Left hindlimb (tissue), 1 donor: ENCODE measurements at places on chromosomes 2 and 18.
A peak's percentile ranks its signal among the peaks of the same experiment; 100 is the strongest.

GRCh38 chr2:17101091-17101490 lies 417.1 kb downstream of the RAD51AP2 start:
- no peak for DNase-seq

DNA sequence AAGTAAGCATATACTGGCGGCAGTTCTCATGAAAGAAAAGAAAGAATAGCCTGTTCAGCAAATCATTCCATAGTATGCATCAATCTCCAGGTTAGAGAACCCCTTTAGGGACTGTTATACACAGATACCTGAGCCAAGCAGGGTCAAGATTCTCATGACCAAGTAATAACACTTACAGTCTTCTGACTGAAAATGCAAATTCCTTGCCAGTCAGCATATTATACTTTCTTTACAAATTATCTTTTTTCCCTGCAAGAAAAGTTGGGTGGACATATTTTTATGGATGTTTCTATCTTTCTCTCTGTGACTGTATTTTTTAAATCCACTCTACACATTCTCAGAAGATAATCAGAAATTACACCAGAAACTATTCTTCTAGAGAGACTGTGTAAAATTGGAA lies 120.4 kb upstream of the COL5A2 start:
- no peak for DNase-seq

DNA sequence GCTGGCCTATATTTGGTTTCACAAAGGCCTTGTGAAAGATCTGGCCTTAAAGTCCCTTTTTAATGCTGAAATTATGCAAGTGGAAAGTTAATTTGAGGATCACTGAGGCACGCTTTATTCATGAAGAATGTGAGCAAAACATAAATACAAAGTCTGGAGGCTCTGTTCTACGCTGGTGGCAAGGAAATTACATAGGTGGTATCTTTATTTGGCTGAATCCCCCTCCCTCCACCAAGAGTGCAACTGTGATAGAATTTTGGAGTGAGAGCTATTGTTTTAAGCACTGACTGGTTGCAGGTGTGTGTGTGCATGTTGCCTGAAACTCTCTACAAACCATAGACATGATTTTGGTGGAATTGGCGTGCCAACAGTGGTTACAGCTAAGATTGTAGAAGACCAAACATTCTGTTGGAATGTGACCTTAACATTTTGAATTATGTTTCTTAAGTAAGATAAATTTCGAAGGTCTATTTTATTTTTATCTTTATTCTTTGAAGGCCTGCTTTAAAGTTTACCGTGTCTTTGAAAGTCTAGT lies 114.3 kb downstream of the SPTBN1 start:
- no peak for DNase-seq

GRCh38 chr18:47470941-47471340 lies 219.5 kb upstream of the SKOR2 start:
- DNase-seq, result no peak

DNA sequence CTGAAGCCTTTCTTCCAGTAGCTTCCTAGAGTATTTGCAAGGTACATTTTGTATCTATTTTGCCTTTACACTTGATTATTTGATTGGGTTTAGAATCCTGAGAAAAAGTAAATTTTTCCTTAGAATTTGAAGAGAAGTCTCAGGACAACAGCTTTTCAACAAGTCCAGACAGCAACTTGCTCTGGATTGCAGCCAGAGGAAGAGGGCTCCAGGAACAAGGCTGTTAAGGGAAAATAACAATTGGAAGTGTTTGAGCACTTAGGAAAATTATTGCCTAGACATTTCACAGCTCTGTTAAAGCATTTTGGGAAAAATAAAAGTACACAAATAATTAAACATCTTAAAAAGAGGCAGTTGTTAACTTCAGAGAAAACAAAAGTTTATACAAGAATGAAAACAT lies 58.3 kb upstream of the RAPGEF4 start:
- no peak for DNase-seq

- DNase-seq, result peak; percentile 92
Observed at GRCh38 chr18:48161191-48161910, 230.9 kb upstream of the SMAD2 start.

GRCh38 chr18:76482971-76483691 lies 11.9 kb downstream of the ZNF516 start:
- no peak for DNase-seq

DNA sequence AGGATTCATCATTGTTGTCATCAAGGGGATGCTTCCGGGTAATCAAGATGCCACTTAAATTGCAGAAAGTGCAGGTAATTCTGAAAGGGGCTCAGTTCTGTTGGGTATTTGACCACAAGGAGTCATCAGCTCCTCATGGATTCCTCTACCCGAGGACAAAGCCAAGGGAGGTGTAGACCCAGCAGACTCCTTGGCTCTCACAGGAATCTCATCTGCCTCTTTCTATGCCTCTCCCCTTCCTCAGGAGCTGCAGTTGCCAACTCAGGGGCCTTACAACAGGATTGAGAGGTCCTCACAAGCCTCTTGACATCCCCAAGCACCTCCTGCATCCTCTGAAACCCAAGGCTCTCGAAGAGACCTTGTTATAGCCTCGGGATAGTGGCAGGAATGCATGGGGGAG lies 44.0 kb downstream of the ITGB6 start:
- no peak for DNase-seq

GRCh38 chr2:9271091-9271490 lies 64.5 kb downstream of the ASAP2 start:
- DNase-seq, result no peak

DNA sequence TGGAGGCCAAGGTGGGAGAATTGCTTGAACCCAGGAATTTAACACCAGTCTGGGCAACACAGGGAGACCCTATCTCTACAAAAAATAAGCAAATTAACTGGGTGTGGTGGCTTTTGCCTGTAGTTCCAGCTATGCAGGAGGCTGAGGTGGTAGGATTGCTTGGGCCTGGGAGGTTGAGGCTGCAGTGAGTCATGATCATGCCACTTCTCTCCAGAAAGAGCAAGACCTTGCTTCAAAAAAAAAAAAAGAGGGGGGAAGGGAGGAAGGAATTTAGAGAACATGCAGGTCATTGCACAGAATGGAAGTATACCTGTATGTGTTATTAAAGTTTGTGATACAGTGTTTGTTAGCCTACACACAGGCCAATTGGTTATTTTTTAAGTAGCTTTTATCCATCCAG lies 25.8 kb downstream of the PKP4 start:
- DNase-seq, result no peak

- DNase-seq, result no peak
Observed at GRCh38 chr2:1791006-1791605, 46.8 kb upstream of the PXDN start.

DNA sequence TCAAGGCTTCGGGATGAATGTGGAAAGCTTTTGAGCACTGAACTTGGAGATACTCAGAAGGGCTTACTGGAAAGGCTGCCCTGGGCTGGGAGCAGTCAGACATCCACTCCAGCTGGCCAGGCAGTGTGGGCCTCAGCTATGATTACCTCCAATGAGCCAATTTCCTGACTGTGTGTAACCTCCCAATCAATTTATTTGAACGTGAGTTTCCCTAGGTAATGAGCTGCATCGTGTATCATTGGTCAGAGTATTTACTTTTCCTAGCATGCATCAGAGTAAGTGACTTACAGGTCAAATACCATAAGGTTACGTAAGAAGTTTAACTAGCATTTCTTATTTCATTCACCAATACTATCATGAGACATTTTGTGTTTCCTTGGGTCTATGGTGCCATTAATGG lies 11.0 kb upstream of the CTAGE1 start:
- no peak for DNase-seq

GRCh38 chr18:55406451-55406991 lies 181.5 kb downstream of the TCF4 start:
- DNase-seq, result peak; percentile 42

DNA sequence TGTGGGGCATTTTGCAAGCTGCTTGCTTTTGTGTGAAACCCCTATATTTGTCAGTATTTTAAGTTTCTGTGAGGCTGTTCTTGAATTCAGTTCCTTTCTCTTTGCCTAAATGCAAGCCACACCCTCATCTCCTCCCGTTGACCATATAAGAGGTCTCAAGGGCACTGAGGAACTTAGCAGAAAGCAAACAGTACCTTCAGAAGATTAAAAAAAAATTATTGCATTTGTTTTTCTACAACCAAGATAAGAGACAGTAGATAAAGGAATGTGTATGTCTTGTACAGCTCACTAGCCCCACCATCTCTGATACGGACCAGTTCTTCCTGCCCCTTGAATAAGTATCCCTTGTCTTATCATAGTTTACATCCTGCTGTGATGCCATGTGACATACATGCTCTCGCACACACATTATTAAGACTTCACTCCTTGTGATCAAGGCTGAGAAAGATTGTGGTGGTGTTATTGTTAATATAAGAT lies 64.2 kb downstream of the NPAS2 start:
- no peak for DNase-seq

- DNase-seq, result no peak
Observed at GRCh38 chr18:57846258-57846657, 43.1 kb upstream of the ATP8B1 start.

DNA sequence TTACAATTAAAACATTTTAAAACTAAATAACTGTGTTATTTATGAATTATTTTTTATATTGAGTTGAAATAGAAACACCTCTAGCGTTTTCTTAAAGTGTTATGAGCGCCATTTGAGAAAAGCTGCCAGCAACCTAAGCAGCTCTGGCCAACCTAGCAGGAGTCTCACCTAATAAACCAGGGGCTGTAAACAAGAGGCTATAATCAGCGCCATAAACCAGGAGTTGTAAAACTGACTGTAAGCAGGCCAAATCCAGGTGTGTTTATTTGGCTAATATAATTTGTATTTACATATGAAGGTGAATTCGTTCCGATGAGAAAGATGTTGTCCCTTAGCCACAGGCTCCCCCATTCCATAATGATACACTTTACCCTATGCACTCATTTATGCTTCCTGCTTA lies 34.7 kb downstream of the LRRTM1 start:
- no peak for DNase-seq

GRCh38 chr18:42086288-42086687 lies 131.3 kb downstream of the PIK3C3 start:
- no peak for DNase-seq

- DNase-seq, result no peak
Observed at GRCh38 chr2:230749111-230749510, 36.5 kb downstream of the CAB39 start.

DNA sequence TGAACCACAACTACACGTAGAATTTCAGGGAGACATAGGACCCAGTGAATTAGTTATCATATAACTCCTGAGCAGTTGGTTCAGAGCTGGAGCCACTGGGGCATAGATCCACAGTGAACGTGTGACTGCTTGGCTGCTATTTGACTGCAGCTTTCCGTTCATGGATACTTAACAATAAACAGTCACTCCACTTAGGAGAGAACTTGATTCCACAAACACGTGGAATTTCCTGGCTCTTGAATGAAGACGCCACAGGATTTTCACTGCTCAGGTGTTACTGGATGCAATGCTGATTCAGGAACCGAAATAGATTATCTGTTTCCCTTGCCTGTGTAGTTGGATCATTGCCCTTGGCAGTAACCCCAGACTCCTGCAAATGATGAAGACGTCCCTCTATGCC lies 679.1 kb upstream of the ZEB2 start:
- no peak for DNase-seq

GRCh38 chr18:51425475-51425874 lies 228.0 kb upstream of the MEX3C start:
- no peak for DNase-seq

GRCh38 chr2:118954297-118955060 lies 12.5 kb downstream of the MARCO start:
- no peak for DNase-seq

DNA sequence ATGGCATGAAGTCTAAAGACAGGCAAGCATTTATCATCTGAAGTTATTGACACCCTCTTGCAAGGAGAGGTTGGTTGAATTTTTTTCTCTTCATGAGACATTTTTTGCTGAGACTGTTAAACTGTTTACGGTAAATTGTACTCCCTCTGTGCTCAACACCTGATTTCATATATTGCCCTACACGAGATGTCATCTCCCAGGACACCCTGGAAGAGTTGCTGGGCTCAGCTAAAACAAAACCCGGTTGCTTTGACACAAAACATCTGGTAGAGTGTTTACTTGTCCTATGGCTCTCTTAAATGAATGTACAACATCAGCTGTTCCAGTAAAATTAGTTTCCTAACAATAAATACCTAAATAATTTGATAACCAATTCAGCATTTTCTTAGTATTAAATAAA lies 533.8 kb downstream of the SOCS6 start:
- no peak for DNase-seq

DNA sequence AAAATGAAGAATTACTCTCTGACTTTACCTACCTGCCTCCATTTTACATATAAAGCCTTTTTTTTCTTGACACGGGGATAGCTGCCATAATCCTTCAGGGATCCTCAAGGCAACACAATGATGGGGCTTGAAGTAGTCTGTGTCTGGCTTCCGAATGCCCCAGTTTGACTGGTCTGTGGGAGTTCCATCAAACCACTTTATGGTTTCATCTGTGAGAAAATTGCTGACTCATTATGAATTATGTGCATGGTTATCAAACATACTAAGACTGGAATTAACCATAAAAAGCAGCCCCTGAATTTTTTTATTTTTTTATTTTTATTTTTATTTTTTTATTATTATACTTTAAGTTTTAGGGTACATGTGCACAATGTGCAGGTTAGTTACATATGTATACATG lies 117.5 kb downstream of the PLA2R1 start:
- no peak for DNase-seq

- no peak for DNase-seq
Observed at GRCh38 chr2:54470266-54470938, 14.3 kb downstream of the SPTBN1 start.

GRCh38 chr18:57776767-57777166 lies 26.3 kb downstream of the ATP8B1 start:
- DNase-seq, result no peak

GRCh38 chr2:144943293-144943941 lies 423.5 kb upstream of the ZEB2 start:
- no peak for DNase-seq
